BJ (cell line): ENCODE measurements at places on chromosomes 3 and 15.

GRCh38 chr3:161413127-161413854 lies 42.0 kb upstream of the SPTSSB start:
- no peak for DNase-seq

GRCh38 chr15:60520825-60521368 lies 42.0 kb upstream of the ICE2 start:
- no peak for DNase-seq

DNA sequence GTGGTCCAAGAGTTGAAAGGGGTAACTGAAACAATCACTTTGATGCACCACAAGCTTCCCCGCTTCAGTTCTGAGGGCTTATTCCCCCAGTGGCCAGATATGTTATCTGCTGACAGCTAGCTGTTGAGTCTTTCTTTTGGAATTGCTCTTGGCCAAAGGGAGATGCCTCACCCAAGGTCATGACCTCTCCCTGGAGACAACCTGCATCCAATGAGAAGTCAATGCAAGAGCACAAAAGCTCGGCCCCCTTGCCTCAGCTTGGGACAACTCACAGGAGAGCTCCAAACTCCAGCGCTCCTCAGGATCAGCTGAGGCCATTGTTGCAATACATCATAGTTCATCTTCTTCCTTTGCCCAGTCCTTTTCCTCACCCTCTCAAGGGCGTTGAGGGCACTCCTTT lies 31.0 kb upstream of the THBS1 start:
- DNase-seq, result no peak

DNA sequence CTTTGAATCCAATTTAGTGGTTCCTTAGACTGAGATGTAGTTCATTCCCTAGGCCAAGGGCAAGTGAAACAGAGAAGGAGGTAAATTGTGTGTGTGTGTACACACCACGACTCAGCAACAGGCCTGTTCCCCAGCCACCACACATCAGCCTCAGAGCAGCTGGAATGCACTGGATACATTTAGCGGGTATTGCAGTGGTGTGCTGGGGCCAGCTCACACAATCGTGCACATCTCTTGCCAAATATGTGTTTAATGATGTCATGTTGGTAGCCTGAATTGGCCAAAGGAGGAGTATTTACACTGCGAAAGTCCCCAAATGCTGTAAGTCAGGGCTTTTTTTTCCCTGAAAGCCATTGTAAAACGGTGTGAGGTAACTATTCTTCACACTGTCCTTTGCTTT lies 82.3 kb downstream of the RBPMS2 start:
- peak; percentile 74 for DNase-seq

DNA sequence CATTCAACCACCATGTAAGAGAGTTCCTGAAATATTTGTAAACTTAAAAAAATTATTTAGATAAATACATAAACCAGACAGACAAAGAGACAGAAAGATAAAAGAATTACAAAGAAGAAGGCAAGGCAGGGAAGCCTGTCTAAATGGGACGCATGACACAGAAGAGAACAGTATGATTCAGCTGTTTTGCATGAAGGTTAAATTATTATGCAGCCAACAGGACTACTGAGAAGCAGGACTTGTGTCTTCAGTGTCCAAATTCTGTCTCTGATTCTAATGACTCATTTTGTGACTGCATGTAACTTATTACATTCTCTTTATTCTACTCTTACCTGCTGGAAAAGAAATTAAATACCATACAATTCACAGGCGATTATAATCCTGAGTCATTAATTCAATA lies 340.4 kb upstream of the KCNMB2 start:
- DNase-seq, result peak; percentile 33

- DNase-seq, result peak; percentile 85
These were observed 3.3 kb upstream of the SKIC8 start for GRCh38 chr15:78302579-78303312.

GRCh38 chr15:78446551-78446950 lies 8.5 kb downstream of the IREB2 start:
- DNase-seq, result no peak

DNA sequence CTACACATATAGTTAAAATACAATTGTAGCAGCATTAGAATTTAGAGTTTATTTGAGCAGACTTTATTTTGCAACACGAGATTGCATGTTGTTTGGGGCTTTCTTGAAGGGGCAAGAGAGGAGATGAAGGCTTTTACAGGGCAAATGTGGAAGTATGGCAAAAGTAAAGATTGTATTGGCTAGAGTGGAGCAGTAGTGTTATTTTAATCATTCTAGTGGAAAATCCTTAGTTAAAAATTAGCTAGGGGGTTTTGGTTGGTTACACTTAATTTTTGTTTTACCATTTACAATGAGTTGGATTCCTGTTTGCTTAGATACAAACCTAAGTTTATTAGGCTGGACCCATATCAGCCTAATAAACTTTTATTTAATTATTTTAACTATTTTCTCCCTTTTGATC lies 4.6 kb downstream of the OR5H15 start:
- DNase-seq, result no peak

- DNase-seq, result peak; percentile 6
These were observed 176.6 kb upstream of the TRIM42 start for GRCh38 chr3:140501061-140501769.

DNA sequence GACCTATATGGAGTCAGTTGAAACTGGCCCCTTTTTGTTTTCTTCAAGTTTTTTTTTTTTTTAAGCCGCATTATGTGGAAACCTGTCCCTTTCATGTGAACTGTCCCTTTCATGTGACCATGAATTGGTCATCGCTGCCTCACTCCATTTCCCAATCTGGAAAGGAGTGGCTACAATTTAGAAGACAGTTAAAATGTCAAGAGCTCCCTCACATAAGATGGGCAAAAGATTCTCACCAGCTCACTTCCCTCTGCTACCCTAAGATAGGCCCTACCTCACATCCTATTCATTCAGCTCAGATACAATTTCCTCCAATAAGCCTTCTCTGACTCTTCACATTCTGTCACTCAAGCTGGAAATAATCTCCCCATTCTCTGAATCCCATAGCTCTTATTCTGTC lies 111.3 kb upstream of the BCL6 start:
- DNase-seq, result no peak
